NCI-H774 (cell line): ENCODE measurements at places on chromosomes 5 and 9.
A peak's percentile ranks its signal among the peaks of the same experiment; 100 is the strongest.

DNA sequence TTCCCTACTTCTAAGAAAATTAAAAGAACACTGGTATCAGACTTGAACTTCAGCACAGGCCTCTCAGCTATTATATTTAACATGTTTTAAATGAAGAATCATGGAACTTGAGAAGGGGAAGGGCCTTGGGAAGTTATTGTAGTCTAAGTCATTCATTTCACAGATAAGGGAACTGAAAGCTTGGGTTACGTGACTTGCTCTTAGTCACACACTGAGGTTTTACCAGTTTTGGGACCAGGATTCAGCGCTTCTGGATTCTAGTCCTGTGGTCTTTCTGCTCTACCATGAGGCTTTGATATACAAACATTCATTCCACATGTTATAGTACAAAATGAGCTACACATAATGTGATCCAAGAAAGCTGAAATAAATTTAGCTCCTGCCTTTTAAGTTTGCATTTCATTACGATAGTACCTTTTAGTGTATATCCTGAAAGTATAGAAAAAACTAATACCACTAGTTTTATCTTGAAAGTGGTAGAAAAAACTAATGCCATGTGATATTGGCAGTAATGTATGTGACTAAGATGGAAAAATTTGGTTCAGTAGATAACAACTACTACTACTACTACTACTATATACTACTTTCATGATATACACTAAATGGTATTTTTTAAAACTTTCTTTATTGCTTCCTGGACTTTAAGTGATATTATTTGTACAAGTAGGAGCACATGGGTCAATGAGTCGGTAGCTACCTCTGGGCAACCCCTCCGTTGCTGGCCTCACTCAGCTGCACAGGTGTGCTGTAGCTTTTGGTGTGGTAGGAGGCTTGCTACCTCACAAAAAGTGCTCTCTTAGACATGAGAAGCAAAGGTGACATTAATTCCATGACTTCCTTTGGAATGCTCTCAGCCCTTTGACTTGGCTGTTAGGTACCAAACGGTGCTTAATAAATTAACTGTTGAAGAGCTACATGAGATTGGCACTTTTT is 40.7 kb downstream of the F2RL2 start:
- no peak for DNase-seq

GRCh38 chr5:82551192-82551591 is 273.0 kb upstream of the RPS23 start:
- no peak for DNase-seq

DNA sequence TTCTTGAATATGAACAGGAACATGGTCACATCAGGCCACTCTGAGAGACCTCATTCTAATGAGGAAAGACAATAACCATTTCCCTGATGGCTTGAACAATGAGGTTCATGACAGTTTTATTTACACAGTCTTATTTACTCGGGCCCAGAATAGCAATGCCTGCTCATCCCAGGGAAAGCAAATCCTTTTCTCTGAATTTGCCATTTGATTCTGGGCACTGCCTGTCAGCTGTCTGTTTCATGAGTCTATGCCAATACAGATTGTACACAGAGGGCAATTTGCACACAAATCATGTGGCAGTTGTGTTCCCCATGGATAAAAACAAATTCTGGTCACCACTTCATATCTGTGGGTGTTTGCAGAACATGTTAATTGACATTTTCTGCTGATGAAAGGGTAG is 492.5 kb downstream of the ACTL7B start:
- DNase-seq: peak; percentile 67

GRCh38 chr9:78026947-78027346 is 4.7 kb downstream of the GNAQ start:
- no peak for DNase-seq

DNA sequence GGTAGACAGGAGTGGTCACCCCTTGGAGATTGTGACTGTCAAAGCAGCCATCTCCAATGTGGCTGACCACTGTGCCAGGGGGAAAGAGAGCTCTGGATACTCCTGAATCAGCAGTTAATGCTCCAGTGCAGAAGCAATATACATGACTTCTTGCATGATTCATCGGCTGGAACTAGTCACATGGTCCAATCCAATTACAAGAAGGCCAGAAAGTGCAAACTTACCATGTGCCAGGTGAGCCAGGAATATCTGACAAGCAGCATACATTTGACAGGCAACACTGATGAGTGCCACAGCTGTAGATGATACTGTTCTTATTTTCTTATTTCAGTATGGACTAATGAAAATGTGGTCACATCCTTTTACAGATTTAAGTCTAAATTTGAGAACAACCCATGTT is 440.0 kb upstream of the MPDZ start:
- DNase-seq: no peak

DNA sequence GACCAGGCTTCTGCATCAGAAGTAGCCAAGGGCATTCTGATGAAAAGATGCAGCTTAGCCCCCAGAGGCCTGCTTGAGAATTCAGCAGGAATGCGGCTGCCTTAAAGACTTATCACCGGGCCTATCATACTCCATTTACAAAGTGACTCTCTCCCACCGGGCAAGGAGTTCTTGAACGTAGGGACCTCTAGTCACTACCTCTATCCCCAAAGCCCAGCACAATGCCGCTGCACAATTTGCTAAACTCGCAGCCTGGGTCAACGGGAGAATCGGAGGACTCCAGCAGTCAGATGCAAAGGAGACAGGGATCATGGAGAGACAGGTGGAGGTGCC is 661 bp downstream of the PDCL start:
- DNase-seq: no peak

DNA sequence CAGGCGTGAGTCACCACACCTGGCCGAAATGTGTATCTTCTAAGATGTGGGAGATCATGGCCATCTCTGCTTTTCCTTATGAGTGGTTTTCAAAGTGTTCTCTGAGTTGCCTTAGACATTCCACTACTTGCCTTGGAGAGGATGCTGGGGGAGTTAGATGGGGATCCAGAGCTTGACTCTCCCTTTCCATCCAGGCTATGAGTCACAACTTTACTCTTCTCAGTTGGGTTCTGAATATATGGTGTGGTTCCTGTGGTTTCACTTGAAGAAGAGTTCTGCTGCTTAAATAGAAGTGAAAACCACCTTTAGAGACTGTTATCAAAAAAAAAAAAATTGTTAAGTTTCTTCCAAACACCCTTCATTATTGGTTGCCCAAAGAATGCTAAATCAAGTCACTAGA is 217.6 kb downstream of the ZNF608 start:
- no peak for DNase-seq

DNA sequence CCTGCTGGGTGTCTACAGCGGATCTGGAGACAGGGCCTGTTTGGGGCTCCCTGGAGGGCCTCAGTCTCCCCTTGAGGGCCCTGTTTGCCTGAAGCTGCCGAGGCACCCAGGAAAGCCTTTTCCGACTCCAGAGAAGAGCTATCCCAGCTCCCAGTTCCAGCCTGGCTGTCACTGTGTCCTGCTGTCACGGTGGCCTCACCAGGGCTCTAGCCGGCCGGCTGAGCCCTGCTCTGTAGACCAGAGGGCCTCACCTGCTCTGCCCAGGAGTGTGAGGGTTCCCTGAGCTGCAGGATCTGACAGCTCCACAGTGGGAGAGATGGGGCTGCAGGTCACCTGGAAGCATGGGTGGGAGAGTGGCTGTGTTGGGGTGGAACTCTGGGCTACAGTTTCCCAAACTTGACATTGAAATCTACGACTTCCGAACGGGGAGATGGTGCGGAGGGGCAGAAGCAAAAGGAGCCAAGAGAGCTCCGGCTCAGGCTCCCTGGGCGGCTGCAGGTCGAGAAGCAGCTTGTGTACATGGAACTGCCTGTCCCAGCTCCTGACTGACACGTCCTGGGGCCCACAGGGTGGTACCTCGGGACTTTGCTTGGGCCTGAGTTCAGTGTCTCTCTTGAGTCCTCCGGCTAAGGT is 94.9 kb downstream of the CACNA1B start:
- DNase-seq: no peak

GRCh38 chr5:174798551-174798951 is 74.2 kb downstream of the MSX2 start:
- no peak for DNase-seq

DNA sequence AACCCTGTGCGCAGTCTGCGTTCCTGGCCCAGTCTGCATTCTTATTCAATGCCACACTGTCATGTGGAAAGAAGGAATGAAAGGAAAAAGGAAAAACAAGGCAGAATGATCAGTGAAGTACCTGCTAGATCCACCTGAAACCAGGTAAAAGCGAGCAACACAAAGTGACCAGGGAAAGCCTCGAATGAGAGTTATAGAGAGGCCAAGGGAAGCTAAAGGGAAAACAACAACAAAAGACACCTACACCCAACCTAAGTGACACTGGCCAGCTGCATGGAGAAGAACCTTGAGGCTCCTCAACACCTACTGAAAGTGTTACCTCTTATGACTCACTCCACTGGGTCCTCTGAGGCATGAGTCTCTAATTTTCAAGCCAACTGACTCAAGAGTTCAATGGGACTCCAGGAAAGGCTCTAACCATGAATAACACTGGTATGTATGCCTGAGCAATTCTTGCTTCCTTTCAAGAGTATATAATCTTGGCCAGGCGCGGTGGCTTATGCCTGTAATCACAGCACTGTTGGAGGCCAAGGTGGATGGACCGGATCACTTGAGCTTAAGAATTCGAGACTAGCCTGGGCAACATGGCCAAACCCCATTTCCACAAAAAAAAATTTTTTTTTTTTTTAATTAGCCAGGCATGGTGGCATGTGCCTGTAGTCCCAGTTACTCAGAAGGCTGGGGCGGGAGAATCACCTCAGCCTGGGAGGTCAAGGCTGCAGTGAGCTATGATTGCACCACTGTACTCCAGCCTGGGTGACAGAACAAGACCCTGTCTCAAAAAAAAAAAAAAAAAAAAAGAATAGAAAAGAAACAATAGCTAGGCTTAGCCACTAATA is 29.0 kb downstream of the MTMR12 start:
- DNase-seq: no peak

GRCh38 chr5:17436761-17437221 is 61.2 kb upstream of the TAF11L2 start:
- no peak for DNase-seq

DNA sequence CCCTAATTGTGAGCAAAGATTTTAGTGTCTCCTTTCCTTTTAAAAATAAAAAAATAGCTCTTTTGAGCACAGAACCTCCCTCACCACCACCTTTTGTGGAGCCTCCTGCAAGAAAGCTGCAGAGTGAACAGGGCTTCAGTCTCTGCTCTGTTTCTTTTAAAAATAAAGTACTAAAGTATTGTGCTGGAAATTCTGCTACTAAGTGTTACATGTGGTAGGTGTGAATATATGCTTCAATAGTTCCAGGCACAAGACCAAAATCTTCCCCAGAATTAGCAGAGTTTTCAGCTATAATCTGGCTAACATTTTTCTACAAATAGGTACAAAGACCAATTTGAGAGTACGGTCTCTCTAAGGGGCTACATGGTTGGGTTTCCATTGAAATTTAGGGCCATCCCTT is 40.3 kb upstream of the NFIB start:
- DNase-seq: no peak

DNA sequence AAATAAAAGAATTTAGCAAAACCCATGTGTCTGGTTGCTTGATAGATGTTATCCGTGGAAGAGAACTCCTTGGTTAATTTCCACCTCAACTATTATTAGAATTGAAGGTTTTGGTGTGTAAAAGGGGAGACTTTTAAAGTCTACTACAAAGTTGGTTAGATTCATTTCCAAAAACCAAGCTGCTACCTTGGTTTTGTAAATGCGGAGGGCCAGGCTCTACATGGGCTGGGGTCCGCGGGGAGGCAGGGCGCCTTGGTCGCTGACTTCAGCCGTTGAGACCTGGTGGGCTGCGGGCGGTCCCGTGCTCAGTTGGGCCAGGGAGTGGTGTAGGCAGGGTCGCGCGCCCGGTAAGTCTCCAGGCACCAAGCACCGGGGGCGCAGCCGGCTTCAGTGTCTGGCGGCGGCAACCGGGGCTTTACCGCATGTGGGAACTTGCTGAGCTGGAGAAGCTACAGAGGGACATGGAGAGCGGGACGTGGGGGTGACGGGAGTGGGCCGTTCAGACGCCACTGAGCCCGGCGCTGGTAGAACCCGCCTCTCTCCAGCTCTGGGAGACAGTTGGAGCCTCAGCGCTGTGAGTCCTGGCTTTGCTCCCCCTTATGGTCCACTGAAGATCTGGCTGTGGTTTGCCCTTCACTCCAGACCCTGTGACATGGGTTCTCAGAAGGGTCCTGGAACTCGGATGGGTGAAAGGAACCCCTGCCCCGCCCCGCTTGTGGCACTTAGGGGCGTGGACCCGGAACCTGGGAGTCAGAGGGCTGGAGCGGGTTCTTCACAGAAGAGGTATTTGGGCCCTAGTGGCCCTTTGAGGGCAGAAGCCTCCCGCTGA is 11.8 kb downstream of the NR2F1 start:
- DNase-seq: no peak

DNA sequence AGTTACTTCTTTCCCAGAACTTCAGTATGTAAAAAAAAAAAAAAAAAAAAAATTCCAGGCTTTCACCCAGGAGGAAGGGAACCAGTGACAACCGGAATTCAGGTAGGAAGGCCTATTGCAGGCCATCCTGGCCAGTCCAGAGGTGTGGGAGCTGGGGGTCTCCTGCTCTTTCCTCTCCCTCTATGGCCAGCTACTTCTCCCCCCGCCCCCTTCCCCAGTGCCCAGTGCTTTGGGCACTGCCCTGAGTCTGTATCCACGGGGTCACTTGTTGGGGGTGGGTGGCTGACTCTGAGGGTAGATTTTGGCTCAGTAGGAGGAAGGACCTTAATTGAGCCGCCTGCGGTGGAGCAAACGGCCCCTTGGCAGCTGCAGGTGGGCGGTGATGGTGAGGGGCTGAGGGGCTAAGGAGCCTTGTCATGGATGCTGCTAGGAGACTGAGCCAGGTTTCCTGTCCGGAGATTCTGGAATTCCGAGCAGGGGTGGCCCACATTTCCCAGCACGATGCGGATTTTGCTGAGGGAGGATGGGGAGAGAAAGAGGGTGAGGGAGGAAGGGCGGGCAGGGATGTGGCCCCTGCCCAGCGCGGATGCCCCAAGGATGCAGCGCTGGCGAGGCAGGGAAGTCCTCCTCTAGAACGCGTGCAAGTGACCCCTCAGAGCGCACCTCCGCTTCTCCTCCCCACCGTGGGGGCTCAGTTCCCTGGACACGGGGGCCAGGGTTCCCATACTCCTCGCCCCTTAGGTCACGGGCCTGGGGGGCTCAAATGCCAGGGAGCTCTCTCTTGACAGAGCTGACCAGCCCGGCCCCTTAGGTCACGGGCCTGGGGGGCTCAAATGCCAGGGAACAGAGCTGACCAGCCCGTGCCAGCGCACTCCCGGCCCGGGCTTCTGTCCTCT is 1.2 kb upstream of the PHF2 start:
- no peak for DNase-seq

DNA sequence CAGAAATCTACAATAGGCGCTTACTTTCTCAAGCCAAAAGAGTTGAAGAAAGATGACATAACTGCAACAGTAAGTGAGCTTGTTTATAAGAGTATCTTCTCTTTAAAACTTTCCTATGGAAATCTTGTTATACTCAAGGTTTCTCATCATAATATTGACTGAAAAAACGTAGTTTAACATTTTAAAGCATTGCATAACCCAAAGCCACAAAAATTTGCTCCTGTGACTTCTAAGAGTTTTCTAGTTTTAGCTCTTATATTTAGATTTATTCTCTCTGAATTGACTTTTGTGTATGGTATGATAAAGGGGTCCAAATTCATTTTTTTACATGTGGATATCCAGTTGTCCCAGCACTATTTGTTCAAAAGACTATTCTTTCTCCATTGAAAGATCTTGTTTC is 15.2 kb downstream of the WDR36 start:
- no peak for DNase-seq
